DMS79 treated with DMSO at 0.1 percent for 48 hours (cell line): ENCODE measurements at places on chromosomes 2 and 18.

DNA sequence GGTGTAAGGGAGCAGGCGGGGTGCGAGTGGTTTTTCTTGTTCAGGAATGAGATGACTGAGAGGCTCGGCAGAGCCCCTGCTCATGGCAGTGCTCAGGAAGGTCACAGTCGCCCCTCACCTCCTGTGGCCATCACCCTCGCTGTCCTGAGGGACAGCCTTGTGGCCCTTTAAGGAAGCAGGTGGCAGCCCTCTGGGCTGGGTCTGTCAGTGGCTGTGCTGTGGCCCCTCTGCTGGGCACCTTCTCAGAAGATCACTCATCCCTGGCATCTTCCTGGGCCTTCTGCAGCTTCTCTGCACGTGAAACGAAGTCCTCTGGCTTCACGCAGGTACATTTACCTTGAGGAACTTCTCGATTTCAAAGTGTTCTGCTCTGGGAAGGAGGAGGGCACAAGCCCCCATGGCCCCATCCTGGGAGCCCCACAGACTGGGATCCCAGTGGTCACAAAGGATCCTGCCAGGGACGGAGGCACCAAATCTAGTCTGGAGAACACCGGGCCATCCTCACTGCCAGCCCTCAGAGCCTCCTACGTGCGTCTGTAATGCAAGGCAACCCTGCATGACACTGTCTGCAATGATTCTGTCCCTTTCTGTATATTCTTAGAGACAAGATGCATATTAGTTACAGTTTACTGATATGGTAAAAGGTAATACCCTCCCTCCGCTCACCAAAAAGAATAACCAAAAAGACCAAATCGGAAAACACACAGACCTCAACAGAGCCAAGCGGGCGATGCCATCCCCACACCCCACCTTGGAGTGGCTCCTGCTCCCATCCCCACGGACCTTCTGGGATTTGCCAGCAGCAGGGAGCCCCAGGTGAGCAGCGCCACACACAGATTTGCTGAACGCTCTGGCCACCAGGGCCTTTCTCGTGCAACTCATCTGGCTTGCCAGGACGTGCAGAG lies 25.9 kb upstream of the FAHD2A start:
- no peak for DNase-seq

DNA sequence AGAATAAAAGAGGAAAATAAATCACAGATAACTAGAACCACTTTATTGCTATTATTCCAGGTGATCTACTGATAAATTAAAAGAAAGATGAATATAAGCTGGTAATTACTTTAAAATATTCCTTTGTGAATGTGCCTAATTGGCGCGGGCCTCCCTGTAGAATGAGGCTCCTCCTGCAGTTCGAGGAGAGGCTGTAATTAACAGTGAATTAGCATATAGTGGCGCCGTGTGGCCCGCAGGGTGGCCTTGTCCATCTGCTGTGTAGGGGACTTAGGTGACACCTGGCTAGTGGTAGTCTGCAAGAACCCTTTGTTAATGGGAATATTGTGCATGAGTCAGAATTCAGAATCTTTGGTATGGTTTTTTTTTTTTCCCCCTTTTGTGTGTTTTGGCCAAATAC lies 119.8 kb downstream of the AGAP1 start:
- no peak for DNase-seq

- DNase-seq: no peak
These were observed 6.1 kb downstream of the MAB21L4 start for GRCh38 chr2:240889601-240890560.

DNA sequence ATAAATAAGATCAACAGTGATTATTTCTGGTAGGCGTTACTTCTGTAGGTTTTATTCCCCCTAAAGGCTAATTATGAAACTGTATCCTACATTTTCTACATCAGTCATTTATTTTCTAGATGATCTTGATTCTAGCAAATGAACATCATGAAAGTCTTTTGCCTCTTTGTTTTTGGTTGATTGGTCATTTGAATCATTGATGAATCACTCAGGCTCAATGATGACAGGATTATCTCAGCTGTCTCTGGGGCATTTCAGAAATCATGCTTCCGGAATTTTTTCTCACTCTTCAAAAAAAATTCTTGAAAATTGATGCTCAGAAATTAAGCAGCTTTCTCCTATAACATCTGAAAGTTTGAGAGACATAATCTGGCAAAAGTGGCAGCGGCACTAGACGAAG lies 298.9 kb upstream of the TCF4 start:
- no peak for DNase-seq

GRCh38 chr2:237344942-237345341 lies 69.0 kb downstream of the COL6A3 start:
- no peak for DNase-seq

DNA sequence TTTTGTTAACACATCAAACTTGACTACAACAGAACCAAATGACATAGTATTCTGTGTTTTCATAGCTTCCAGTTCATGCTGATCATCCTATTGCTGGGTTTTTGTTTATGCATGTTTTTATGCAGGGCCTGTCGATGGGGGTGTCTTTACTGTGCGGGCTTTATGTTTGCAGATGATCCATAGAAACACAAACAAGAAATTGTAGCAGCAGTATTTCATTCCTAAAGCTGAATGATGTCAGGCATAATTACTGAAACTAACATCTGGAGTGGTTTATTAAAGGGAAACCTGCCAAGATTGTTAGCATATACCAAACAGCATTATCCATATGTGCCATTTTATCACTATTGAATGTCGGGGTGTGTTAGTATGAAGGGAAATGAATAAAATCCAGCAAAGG lies 129.7 kb downstream of the PTPRM start:
- no peak for DNase-seq

DNA sequence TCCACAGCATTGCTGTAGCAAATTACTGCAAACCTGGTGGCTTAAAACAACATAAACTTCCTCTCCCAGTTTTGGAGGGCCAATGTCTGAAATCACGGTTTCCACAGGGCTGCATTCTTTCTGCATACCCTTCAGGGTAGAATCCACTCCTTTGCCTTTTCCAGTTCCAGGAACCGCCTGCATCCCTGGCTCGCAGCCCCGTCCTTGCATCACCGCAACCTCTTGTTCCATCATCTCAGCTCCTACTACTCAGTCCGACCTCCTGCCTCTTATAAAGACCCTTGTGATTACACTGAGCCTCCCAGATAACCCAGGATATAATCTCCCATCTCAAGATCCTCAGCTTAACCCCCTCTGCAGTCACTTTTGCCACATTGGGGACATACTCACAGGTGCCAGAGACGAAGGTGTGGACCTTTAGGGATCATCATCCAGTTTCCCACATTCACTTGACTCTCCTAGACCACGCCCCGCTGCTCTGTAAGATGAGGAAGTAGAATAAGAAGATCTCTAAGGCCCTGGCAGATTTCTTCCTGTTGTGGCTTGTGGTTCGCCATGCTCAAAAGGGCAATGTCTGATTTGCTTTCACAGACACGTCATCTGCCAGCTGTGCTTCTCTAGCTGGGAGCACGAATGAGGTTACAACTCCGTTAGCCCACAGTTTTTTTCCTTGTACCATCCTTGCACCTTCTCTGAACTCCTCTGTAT lies 103.6 kb upstream of the AGAP1 start:
- DNase-seq: peak; percentile 99

DNA sequence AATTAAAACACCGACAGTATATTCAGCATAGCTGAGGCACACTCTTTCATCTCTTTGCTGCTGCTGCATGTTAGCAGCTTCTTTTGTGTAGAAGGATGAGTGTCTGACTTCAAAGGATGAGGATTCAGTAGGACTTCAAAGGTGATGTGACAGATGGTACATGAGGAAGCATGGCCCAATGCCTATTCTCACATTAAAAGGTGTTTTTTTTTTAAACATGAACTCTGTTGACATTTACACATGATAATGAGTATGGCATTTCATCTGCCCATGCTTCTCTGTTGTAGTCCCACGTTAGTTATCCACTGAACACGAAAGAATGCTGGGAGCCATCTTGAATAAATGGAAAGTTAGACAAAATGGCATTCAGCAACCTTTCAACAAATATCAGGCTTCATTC lies 1950.8 kb upstream of the PIK3C3 start:
- no peak for DNase-seq

DNA sequence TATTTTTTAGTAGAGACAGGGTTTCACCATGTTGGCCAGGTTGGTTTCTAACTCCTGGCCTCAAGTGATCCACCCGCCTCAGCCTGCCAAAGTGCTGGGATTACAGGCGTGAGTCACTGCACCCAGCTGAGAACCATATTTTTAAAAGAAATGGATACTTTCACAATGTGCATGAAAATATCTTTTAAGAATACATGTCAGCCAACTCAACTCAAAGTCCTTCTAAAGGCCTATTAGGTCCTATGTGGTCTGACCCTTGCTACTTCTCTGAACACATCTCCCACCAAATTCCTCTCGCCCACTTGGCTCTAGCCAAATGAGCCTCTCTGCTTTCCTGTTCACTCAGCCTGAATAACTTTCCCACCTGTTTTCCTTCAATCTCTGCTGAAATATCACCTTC lies 119.6 kb downstream of the MTX2 start:
- no peak for DNase-seq

- DNase-seq: no peak
These were observed 5.3 kb downstream of the LHCGR start for GRCh38 chr2:48750128-48750739.

GRCh38 chr2:217911283-217912097 lies 91.3 kb downstream of the TNS1 start:
- DNase-seq: no peak

DNA sequence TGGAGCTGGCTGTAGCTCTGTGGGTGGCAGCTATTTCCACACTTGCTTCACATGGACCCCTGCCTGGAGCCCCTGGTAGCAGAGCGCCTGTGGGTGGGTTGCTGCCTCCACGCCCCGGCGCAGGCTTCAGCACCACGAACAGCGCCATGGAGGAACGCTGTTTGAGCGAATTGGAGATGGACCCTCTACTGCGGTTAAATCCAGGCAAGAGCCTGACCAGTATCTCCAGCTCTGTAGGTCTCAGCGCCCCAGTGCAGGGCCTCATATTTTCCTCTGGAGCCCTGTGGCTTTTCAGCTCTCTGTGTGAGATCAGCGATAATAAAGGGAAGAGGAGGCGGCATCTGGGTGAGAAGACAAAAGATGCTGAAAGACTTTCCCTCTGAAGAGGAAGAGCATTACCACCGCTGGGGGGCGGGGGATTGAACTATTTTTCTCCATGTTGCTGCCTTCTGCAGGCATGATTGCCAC lies 12.0 kb downstream of the ONECUT2 start:
- DNase-seq: no peak

- no peak for DNase-seq
These were observed 1.3 kb upstream of the TGFBRAP1 start for GRCh38 chr2:105330681-105331375.

GRCh38 chr2:232342635-232343565 lies 35.7 kb upstream of the ALPP start:
- no peak for DNase-seq

DNA sequence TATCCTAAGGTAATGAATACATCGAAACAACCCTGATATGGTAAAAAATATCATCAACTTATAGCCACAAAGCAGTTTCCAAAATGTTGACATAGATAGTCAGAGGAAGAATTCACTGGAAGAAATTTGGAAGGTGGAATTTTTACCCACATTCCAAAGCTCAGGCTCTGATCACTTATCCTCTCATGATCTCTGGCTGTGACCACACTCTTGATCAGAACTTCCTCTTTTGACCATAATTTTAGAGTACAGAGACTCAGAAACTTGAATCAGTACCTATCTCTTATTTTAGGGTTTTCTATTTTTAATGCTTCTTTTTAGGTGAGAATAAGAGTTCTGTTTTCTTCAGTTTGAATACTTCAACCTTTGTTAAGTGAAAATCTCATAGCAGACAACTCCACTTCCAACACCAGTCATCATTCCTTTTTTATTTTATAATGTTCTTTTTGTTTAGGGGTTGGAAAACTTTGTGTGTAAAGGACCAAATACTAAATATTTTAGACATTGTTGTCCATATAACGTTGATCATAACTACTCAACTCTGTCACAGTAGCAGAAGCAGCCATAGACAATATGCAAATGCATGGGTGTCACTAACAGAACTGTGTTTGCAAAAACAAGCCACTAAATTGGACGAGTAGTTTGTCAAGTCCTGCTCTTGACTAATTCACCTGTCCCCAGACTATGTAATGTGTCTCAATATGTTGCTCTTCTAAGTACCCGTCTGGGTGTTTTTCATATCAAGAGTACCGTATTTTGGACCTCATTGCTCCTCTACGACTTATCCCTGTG lies 891.6 kb upstream of the CRIM1 start:
- no peak for DNase-seq

- DNase-seq: no peak
These were observed 469.6 kb upstream of the CELF4 start for GRCh38 chr18:38035193-38035592.

DNA sequence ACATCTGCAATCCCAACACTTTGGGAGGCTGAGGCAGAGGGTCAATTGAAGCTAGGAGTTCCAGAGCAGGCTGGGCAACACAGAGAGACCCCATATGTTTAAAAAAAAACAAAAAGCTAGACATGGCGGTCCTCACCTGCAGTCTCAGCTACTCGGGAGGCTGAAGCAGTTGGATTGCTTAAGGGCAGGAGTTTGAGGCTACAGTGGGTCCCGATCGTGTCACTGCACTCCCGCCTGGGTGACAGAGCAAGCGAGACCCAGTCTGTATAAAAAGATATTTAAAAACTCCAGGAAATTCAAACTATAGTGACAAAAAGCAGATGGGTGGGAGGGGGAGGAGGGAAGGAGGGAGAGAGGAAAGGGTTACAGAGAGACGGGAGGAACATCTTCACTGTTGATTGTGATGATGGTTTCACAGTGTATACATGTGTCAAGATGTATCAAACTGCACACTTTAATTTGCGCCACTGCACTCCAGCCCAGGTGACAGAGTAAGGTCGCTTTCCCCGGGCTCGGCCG lies 942 bp upstream of the ZNF236 start:
- DNase-seq: peak; percentile 51

- DNase-seq: no peak
These were observed 30.3 kb upstream of the SAP130 start for GRCh38 chr2:128058114-128058513.

- DNase-seq: no peak
These were observed 179.9 kb upstream of the BOD1L2 start for GRCh38 chr18:56967035-56967434.

- no peak for DNase-seq
These were observed 87.1 kb upstream of the CYP1B1 start for GRCh38 chr2:38163006-38163405.

GRCh38 chr2:132667706-132668105 lies 2.3 kb downstream of the LYPD1 start:
- no peak for DNase-seq

GRCh38 chr2:3023531-3023930 lies 354.1 kb downstream of the EIPR1 start:
- no peak for DNase-seq
